Stimulated activated CD8-positive, alpha-beta memory T cell treated with anti-CD3 and anti-CD28 coated beads, Interleukin-7, amount 100 ng/mL, for 48 hours (primary cell): ENCODE measurements at places on chromosomes 12 and 14.

GRCh38 chr12:81956468-81956860 lies 197.3 kb upstream of the PPFIA2 start:
- no peak for DNase-seq

DNA sequence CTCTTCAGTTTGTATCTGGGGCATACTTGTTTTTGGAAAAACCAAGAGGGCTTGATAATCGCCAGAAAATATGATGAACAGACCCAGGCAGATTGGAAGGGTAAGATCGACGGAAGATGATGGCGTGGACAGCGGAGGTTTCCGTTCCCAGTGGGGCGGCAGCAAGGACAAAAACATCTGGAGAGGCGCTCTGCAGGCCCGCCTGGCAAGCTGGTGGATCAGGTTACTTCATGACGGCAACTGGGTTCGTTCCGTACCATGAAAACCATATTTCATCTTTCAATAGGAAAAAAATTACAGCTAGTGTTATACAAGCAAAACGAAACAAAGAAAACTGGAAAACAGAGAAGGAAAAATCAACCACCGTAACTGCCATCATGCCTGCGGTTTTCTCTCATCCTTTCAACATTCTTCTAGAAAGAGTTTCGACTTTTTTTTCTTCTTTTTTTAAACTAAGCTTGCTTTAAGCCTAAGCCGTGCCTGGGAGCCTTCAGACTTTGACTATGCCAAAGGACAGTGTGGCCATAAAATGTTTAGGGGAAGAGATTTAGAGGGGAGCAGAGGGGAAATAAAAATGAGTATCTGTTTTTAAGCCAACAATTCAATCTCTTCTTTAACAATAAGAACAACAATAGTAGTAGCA lies 210.5 kb downstream of the FOXN3 start:
- DNase-seq: no peak

GRCh38 chr14:63470962-63471793 lies 72.0 kb downstream of the PPP2R5E start:
- DNase-seq: no peak

GRCh38 chr12:39764944-39765560 lies 145.4 kb upstream of the ABCD2 start:
- DNase-seq: no peak

DNA sequence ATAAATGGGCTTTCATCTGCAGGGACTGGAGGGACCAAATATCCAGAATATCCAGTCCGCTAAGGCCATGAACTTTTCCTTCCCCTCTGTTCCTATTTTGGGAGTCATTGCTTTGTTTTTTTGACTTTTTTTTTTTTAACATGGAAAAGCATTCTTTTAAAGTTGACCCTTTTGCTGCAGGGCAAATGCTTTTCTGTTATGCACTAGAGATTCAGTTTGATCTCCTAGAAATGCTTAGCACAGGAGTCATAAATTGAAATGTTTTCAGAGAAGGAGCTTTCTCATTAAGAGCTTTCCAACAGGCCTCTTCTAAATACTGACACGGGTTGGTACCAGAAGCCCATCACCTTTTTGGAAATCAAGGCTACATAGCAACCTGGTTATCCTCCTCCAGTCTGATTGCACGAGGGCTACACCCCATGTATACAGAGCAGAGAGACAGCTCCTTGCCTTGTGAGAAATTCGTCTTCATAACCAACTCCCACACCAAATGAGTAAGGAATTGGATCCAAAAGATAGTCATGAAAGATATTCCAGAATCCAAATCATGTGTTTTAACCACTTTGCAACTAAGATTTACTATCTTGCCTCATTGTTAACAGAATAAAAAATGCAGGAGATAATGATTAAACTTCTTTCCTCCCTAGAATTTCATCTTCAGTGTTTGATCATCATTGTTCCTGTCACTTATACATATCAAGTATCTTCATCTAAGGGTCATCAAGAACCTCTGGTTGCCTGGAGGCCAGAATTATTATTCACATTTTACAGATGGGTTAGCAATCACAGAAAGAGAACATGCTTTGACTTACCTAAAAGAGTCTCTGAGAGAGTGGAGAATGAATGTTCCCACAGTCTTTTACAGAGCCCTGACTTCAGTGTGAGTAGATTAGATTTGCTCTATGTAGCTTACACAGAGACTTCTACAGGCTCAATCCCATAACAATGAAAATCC lies 389.4 kb downstream of the ZFP36L1 start:
- DNase-seq: no peak

DNA sequence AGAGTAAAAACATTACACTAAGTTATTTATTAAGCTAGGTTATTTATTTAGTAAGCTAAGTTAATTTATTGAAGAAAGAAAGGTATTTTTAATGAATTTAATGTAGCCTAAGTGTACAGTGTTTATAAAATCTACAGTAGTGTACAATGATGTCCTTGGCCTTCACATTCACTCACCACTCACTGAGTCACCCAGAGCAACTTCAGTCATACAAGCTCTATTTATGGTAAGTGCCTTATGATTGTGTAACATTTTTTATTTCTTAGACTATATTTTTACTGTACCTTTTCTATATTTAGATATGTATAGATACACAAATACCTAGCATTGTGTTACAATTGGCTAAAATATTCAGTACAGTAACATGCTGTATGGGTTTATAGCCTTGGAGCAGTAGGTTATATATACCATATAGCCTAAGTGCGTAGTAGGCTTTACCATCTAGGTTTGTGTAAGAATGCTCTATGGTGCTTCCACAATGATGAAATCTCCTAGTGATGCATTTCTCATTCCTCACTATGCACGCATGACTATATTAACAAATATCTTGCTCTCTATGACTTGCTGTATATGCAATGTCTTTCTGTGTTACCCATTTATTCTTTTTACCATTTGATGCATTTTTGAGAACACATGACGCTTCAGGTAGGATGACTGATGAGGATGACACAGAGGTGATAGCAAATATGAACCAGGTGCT lies 309.6 kb upstream of the ATXN7L3B start:
- DNase-seq: no peak

DNA sequence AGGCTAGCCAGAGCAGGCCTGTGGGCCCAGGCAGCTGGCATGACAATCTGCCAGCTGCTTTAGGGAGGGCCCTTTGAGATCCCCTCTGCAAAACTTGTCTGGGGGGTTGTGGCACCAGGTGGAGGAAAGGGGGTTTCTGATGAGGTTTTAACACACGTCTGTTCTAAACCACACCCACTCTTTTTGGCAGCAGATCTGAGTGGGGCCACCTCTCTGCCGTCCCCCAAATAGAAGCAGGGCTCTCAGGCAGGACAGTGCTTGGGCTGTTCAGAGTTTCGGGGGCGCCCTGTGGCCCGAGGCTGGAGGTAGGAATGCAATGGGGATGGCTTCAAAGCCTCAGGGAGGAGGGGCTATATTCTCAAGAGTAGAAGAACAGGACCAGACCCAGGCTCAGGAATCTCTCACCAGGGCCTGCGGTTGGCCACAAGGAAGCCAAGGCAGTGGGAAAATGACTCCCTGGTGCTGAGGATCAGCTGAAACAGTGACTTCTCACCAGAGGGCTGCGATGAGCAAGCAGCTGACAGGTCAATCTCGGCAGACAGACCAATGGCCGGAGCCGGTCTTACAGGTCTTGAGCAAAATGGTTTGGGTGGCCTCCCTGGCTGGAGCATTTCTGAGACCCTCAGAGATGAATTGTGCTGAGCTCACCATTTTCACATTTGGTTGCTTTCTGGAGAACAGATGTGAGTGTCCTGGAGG lies 1.5 kb upstream of the KRT5 start:
- no peak for DNase-seq

DNA sequence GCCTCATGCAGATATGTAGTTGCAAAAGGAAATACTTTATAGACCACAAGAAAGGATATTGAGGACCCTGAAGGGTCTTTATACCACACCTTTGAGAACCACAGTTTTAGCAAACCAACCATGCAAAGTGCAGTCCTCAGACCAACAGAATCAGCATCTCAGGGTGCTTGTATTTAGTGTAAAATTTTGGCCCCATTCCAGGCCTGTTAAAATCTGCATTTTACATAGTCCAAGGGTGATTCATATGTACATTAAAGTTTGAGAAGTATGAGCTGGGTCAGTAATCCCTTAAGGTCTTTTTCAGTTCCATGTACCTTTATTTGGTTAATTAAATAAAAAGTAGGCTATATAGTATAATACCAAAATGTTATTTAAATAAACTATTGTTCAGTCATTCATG lies 91.2 kb downstream of the WNK1 start:
- DNase-seq: no peak

DNA sequence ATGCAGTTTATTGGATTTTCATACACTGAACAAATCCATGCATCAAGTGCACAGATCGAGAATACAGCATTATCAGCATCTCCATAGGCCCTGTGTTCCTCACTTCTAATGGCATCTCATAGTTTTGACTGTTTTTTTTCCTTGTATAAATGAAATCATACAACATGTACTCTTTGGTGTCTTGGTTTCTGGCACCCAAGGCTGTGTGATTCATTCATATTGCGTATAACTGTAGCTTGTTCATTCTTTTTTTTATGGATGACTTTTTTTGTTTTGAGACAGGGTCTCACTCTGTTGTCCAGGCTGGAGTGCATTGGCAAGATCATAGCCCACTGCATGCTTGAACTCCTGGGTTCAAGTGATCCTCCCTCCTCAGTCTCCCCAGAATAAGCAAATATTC lies 14.3 kb downstream of the RASSF8 start:
- DNase-seq: no peak

GRCh38 chr14:90344331-90345238 lies 12.8 kb upstream of the NRDE2 start:
- no peak for DNase-seq

GRCh38 chr12:24396224-24396623 lies 446.8 kb upstream of the SOX5 start:
- no peak for DNase-seq

GRCh38 chr12:124720004-124720680 lies 143.5 kb downstream of the SCARB1 start:
- no peak for DNase-seq

DNA sequence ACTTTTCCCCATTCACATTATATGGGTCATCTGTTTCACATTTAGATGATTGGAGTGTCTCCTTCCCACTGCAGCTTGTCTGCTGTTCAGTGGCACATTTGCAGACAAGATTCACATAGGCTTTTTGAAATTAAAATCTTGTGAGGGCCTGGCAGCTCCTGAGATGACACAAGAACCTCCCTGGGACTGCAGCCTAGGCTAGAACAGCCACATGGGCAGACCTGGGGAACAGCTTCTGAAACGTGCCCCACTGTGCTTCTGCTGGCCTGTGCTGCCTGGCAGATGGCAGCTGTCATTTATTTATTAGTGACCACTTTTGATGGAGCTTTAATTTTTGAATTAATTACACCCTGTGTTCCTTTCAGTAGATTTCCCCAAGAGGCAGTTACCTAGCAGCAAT lies 137.4 kb downstream of the GRIP1 start:
- DNase-seq: no peak

DNA sequence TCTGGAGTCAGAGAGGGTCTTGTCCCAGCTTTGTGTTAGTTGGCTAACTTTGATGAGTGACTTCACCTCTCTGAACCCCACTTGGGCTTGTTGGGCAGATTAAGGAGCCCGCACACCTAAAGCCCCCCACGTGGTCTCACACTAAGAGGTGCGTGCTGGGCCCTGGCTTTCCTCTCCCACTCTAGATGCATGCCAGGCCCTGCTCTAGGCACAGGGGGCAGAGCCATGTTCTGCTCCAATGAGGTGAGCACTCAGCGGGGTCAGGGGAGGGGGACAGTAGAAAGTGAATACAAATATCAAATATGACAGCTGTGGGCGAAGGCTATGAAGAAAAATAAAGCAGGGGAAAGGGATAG lies 119.0 kb downstream of the GCH1 start:
- no peak for DNase-seq

- DNase-seq: peak; percentile 62
These were observed 72.8 kb downstream of the IRF2BPL start for GRCh38 chr14:76955575-76956315.

DNA sequence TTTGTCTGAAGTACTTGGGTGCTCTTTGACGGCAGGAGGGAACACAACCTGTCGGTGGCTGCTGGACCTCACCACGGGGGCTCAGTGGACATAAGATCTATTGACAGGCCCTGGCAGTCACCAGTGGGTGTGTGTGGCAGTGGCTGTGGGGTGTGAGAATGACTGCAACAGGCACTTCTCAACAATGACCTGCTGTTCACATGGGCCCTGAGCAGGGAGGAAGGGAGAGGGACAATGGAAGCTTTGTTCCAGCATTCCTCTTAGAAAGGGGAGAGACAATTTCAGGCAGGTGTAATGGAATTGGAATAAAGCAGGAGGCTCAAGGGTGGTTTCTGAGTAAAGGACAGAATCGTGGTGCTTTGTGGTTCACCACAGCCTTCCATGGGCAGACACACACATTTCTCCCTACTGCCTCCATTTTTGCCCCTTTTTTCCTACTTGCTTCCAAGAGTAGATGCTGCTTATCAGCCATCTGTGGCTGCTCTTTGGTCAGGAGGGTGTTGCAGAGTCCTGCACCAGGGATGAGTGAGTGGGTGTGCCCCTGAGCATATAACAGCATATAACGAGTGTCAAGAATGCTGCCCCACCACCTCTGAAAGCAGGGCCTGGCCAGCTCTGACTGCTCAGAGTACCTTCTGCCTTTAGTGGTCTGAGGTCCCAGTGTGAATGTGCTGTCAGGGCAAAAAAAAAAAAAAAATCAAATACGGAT lies 267.7 kb downstream of the RASSF9 start:
- no peak for DNase-seq

DNA sequence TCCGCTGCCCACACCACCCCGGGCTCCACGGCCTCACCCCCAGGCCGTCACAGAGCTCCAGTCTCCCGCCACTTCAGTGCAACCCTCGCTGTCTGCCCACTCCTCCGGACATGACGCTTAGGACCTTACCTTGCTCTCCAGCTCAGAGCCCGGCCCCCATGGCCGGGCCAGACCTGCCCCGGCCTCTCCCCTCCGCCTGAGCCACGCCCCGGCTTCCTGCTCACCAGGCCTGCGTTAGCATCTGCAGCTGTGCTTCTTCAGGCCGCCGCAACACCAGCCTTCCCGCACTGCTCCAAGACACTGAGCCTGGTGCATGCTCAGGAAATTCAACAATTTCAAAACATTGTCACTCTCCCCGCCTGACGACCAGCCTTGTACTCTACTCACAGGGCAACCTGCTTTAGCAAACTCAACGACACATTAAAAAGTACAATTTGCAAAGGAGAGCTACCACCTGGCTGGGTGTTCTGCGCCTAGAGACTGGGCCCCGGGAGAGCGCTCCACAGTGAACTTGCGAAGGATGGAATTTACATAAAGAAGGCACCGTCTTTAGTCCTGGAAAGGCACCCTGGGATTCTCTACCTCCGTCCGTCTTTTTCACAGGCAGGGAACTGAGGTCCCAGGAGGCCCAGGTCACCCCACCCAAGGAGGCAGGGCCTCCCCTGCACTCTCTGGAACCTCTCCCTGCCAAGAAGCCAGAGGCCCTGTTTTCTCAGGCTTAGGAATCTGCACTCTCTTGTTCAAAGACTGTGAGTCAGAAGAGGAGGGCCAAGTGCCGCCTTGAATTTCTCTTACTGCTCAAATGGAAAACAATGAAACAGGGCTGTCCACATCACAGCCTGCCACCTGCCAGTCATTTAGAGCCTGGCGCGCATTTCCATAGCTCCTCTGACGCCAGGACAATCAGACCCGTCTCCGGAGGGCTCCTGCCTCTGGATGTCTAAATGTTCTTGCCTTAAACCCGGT lies 51.3 kb downstream of the STX2 start:
- DNase-seq: no peak
